Vagina (tissue), 2 donors: ENCODE measurements at places on chromosomes 6 and 20.

- no peak for DNase-seq
- peaks cover 19% of the 10 kb centered on the region for H3K27me3 ChIP-seq
- H3K4me3 ChIP-seq, result no peak overlapping the region
- H3K36me3 ChIP-seq, result no peaks in the 10 kb centered on the region
These were observed 2.6 kb upstream of the LIN28B start for GRCh38 chr6:104954190-104954797.

DNA sequence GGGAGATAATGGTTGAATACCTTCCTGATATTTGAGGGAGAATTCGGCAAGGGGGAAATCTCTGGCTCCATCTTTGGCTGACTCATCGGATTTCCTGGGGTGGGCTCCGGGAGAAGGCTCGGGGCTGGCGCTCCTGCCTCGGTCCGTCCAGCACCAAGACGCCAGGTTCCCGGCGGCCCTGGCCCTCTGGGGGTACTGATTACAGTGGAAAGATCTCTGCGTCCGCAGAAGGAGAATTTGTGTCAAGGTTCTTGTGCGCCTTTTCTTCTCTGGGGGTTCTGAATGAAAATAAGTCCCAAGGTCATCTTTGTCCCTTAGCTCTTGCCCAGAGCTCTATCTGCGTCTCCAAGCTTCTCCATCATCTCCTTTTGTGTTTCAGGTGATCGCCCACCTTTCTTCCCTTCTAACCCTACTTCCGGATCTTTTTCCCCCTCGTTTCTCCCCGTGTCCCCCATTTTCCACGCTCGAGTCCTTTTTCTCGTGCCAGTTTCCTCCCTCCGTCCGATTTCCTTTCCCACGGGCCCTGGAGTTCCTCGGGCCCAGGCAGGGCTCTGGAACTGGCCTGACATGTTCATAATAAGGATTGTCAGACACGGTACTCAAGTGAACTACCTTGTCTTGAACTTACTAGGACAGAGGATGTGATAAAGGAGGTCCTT lies 11.6 kb downstream of the NRN1 start:
- H3K36me3 ChIP-seq, result no peaks in the 10 kb centered on the region
- H3K27ac ChIP-seq, result no peak overlapping the region
- H3K27me3 ChIP-seq, result peaks cover 18% of the 10 kb centered on the region
- H3K4me1 ChIP-seq, result peaks cover 45% of the 10 kb centered on the region

DNA sequence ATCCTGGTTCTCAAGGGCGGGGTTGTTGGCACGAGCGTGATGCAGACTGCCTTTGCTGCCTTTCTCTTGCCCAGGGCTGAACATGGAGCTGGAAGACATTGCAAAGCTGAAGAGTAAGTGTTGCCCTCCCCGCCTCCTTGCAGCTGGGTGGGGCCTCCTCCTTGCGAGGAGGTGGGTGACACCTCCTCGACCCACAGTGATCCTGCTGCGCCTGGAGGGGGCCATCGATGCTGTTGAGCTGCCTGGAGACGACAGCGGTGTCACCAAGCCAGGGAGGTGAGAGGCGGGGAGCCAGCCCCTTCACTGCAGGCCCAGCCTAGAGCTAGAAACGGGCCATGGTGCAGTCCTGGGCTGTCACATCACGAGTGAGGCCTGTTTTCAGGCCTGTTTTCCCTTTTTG lies 18.4 kb upstream of the TNFRSF6B start:
- H3K36me3 ChIP-seq, result no peaks in the 10 kb centered on the region
- no peak overlapping the region for H3K4me3 ChIP-seq
- no peaks in the 10 kb centered on the region for H3K27me3 ChIP-seq
- H3K4me1 ChIP-seq, result peaks cover 19% of the 10 kb centered on the region
- DNase-seq, result no peak

GRCh38 chr20:18397030-18397429 lies 69.8 kb downstream of the DZANK1 start:
- peaks cover 8% of the 10 kb centered on the region for H3K36me3 ChIP-seq
- no peaks in the 10 kb centered on the region for H3K4me1 ChIP-seq
- no peak for DNase-seq
- H3K27ac ChIP-seq, result no peak overlapping the region
- H3K27me3 ChIP-seq, result no peaks in the 10 kb centered on the region

DNA sequence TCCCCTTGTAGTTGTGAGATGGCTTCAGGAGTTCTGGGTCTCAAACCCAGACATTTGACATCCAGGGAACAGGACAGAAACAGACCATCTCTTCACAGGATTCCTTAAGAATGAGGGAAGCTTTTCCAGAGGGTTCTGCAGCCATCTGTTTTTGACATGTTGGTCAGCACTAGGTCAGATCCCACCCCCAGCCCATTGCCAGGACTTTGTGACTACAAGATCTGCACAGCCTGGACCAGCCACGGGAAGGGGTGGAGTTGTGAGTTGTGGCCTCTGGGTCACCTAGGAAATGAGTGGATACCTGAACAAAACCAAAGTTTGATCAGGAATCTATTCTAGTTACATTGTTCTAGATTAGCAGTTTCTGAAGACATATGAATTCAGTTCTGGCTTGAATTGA lies 39.2 kb upstream of the SSTR4 start:
- no peak overlapping the region for H3K27ac ChIP-seq
- H3K4me3 ChIP-seq, result no peak overlapping the region
- H3K27me3 ChIP-seq, result no peaks in the 10 kb centered on the region
- H3K36me3 ChIP-seq, result no peaks in the 10 kb centered on the region

- H3K4me1 ChIP-seq, result no peaks in the 10 kb centered on the region
- H3K4me3 ChIP-seq, result no peak overlapping the region
- no peaks in the 10 kb centered on the region for H3K27me3 ChIP-seq
- H3K27ac ChIP-seq, result no peak overlapping the region
- H3K36me3 ChIP-seq, result no peaks in the 10 kb centered on the region
These were observed 17.1 kb downstream of the RIPOR2 start for GRCh38 chr6:24918641-24919055.

DNA sequence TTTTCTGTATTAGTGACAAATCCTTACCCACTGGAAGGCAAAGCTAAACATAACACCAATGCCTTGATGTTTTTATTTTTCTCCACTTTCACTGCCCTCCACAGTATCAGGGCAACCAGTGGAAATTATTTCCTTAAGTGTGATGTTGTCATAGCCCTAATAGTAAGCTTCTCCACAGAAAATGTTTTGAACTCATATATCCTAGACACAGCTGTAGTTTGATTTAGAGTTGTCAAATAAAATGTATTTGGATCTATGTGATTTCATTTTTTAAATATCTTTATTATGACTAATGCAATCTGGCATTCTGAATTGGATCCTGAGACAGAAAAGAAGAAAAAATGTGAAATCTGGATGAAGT lies 70.9 kb upstream of the UFL1 start:
- no peak for DNase-seq
- H3K27me3 ChIP-seq, result no peaks in the 10 kb centered on the region
- H3K4me1 ChIP-seq, result no peaks in the 10 kb centered on the region
- no peak overlapping the region for H3K27ac ChIP-seq

GRCh38 chr6:75532521-75532920 lies 38.9 kb upstream of the FILIP1 start:
- H3K4me1 ChIP-seq, result no peaks in the 10 kb centered on the region
- no peak overlapping the region for H3K4me3 ChIP-seq
- DNase-seq, result no peak
- no peak overlapping the region for H3K27ac ChIP-seq
- no peaks in the 10 kb centered on the region for H3K27me3 ChIP-seq
- H3K36me3 ChIP-seq, result no peaks in the 10 kb centered on the region

DNA sequence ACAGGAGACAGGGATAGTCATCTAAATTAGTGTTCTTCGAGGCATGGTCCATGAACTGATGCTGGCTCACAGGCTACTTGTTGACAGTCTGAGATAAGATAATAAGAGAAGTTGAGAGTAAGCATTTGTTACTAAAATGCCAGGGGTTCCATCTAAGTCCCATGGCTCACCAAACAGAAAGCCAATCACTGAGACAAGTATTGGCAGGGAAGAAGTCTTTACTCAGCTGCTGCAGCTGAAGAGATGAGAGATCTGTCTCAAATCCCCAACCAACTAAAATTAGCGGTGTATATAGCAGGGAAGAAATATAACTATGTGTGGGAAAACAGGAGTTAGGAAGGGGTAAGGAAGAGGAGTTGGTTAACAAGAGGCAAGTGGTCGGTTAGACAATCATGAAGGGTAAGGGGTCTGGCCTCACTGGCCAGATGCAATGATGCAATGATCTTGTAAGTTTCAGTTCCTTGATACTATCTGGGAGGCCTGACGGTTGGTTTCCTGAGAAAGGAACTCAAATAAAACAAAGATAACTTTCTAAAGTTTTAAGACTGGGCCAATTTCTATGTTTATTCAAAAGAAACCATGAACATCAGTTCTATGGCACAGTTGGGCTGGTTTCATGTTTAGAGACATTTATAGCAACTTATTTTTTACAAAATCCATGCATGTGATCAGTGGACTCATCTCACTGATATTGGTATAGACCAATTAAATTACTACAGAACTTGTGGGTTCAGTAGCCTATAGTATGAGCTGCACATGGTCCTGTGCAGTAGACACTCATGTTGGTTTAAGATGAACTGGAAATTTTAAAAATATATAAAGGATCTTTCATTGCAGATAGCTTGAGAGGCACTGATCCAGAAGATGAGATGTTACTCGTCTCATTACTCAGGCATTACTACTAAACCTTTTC lies 9.9 kb upstream of the HEBP2 start:
- H3K4me3 ChIP-seq, result no peak overlapping the region
- no peak for DNase-seq
- no peaks in the 10 kb centered on the region for H3K4me1 ChIP-seq
- H3K36me3 ChIP-seq, result no peaks in the 10 kb centered on the region

DNA sequence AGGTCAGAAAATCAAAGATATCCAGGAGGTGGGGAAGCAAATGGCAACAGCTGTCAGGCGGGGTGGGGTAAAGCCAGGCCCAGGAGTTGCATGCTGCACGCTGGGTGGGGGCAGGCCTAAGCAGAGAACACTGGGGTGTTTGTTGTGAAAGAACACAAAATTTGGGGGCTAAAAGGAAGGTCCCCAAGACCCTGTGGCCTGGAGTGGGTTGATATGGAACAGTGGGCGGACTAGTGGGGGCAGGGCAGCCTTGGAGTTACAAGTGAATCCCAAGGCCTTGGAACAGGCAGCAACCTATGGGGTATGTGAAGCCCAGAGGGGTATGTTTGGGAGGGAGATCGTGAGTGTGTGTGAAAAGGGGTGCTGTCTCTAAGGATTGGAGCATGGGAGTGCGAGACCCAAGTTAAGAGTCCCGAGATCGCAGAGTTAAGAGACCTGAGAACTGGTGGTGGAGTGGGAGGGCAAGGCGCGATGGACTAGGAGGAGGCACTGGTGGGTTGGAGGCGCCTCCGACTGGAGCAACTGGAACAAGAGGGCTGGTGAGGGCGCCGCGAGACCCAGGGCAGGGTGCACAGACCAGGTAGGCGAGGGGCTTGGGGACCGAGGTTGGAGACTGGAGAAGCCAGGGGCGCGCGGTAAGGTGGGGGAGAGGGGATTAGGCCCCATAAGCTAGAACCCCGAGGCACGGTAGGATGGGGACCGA lies 658 bp downstream of the CUL7 start:
- H3K27me3 ChIP-seq, result no peaks in the 10 kb centered on the region
- peak overlapping the region; percentile 62 for H3K4me3 ChIP-seq
- no peaks in the 10 kb centered on the region for H3K36me3 ChIP-seq
- no peak for DNase-seq
- peak overlapping the region; percentile 88 for H3K27ac ChIP-seq
- peaks cover 38% of the 10 kb centered on the region for H3K4me1 ChIP-seq

GRCh38 chr6:166997768-166998255 lies 1.4 kb upstream of the CEP43 start:
- H3K4me3 ChIP-seq, result peak overlapping the region; percentile 95
- peaks cover 37% of the 10 kb centered on the region for H3K4me1 ChIP-seq
- DNase-seq, result no peak
- no peaks in the 10 kb centered on the region for H3K36me3 ChIP-seq
- H3K27me3 ChIP-seq, result no peaks in the 10 kb centered on the region

DNA sequence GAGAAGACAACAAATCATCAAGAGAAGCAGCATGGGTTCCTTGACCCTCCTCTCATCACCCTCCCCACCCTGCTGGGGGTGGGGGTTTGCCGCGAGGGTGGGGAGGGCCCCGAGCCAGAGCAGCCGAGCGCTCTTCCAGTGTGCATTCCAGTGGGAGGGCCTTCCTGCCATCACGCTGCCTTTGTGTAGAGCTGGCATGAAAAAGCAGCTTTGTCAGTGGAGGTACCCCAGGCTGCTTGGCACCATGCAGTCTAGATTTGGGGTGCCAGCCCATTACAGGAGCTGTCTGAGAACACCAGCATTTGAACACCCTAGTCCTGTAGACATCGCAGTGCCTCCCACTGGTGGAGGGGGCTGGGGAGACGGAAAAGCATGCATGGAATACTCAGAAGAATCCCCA lies 12.2 kb downstream of the BAK1 start:
- no peaks in the 10 kb centered on the region for H3K27me3 ChIP-seq
- no peaks in the 10 kb centered on the region for H3K36me3 ChIP-seq
- no peak for DNase-seq
- H3K27ac ChIP-seq, result no peak overlapping the region

DNA sequence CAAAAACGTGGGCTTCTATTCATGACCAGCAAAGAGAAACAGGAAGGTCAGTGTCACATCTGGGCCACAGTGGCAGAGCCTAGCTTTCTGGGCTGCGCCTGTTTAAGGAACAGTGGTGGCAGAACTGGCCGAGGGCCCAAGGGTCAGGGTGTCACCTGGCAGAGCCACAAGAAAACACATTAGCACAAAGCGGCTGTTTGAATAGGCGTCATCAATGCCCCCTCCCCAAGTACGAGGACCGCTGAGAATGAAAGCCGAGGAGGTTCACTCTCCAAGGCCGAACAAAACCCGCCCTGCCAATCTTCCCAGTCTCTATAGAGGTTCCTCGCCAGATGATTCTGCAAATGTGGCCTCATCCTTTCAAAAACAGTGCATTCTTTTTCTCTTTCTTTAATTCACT lies 125.2 kb upstream of the TRAF3IP2 start:
- H3K4me3 ChIP-seq, result no peak overlapping the region
- H3K27ac ChIP-seq, result no peak overlapping the region
- no peaks in the 10 kb centered on the region for H3K36me3 ChIP-seq
- H3K4me1 ChIP-seq, result peaks cover 17% of the 10 kb centered on the region
- no peaks in the 10 kb centered on the region for H3K27me3 ChIP-seq

- H3K36me3 ChIP-seq, result no peaks in the 10 kb centered on the region
- H3K4me1 ChIP-seq, result peaks cover 20% of the 10 kb centered on the region
- peak overlapping the region; percentile 13 for H3K4me3 ChIP-seq
- H3K27ac ChIP-seq, result peak overlapping the region; percentile 69
- DNase-seq, result no peak
These were observed 21.8 kb downstream of the PCK1 start for GRCh38 chr20:57582432-57583288.

- no peaks in the 10 kb centered on the region for H3K27me3 ChIP-seq
- H3K27ac ChIP-seq, result no peak overlapping the region
- H3K4me3 ChIP-seq, result peak overlapping the region; percentile 15
- DNase-seq, result no peak
- no peaks in the 10 kb centered on the region for H3K4me1 ChIP-seq
These were observed 72.5 kb upstream of the MYLIP start for GRCh38 chr6:16056263-16056870.

DNA sequence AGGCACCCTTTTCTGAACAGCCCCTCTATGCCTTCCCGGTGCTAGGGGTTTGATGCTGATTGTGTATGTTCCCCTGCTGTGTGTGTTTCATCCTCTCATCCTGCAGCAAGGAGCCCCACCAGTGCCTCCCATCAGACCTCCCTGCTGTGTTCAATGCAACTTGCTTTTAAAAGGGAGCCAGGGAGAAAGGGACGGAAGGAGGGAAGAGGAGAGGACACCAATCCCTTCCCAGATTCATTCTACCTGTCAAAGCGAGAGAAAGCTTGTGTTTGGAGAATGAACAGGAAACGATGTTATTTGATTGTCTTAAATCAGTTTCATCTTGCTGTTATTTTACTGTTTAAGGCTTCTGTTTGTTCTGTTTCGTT lies 259.2 kb downstream of the ADGB start:
- DNase-seq, result no peak
- no peaks in the 10 kb centered on the region for H3K27me3 ChIP-seq
- peak overlapping the region; percentile 37 for H3K4me3 ChIP-seq
- no peaks in the 10 kb centered on the region for H3K36me3 ChIP-seq
- no peaks in the 10 kb centered on the region for H3K4me1 ChIP-seq
